Posterior cingulate gyrus (tissue), 11 donors: ENCODE measurements at places on chromosomes 11 and 22.

DNA sequence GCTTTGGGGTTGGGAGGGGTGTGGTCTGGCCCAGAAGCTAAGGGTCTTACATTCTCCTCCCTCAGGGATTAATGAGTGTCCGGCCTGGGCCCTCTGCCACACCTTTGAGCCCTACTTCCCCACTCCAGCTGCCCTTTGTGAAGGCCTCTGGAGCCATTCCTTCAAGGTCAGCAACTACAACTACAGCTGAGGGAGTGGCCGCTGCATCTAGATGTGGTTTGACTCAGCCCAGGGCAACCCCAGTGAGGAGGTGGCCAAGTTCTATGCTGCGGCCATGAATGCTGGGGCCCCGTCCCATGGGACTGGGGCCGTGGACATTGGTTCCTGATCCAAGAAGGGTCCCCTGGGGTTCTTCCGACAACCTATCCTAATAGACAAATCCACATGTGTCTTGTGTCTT is 14.3 kb upstream of the FOLR1 start:
- no peak for DNase-seq

GRCh38 chr11:113675565-113675964 is 30.5 kb downstream of the TMPRSS5 start:
- DNase-seq = no peak

DNA sequence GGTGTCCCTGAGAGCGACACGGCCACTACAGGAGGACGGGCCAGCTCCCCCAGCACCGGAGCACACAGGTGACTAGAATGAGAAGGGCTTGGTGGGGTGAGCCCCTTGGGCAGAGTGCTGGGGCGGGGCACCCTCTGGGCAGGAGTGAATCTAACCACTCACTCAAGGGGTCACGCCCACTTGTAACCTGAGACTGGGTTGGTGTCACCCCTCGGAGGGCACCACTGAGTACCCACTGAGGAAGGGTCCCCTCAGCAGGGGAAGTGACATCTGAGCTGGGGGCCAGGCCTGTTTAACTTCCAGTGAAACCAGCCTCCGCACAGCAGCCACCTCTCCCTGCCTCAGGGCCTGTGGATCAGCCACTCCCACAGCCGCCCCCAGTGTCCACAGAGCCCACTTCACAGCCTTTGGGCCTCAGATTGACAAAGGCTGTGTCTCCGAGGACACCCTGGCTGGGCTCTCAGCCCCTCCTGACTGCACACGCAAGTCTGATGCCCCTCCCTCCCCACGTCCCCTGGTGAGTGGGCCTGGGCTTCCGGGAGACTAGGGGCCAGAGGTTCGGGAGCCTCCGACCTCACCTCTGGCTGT is 5.6 kb downstream of the GATD1 start:
- DNase-seq = no peak

- DNase-seq = no peak
These were observed 100.1 kb downstream of the NAT10 start for GRCh38 chr11:34205326-34206035.

DNA sequence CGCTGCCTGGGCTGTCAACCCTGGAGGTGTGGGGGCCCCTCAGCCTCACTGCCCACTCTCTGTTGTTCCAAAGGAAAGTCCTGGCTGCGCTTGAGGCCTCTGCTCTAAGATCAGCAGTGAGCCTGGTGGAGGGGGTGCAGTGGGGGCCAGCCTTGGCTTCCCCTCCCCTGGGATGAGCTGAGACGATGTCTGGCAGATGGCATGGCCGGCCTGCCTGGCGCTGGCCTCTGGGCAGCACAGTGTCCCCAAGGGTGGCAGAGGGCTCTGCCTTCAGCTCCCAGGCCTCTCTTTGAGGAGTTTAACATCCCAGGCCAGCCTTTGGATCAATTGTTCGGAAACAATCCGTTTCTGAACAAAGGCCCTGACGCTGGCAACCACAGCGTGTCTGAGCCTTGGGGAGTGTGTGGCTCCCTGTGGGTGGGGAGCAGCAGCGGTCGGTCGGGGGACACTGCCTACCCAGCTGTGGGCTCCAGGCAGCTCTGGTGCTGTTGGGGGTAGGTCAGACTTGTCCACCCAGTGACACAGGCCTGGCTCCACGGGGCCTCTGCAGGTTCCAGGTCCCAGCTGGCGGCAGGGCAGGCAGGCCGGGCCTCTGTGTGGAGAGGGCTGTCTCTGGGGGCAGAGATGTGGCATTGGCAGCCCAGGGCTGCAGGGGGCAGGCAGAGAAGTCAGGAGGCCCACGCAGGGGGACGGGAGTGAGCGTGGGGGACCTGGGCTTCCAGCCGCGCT is 12.1 kb downstream of the TSPAN4 start:
- no peak for DNase-seq

- no peak for DNase-seq
These were observed 24.7 kb downstream of the EXT2 start for GRCh38 chr11:44120169-44120568.

- no peak for DNase-seq
These were observed 1.3 kb downstream of the SERPING1 start for GRCh38 chr11:57598831-57599155.

GRCh38 chr11:69689484-69690319 is 14.1 kb downstream of the FGF19 start:
- no peak for DNase-seq

- no peak for DNase-seq
These were observed 42.0 kb upstream of the TENM4 start for GRCh38 chr11:79482800-79483199.

- peak; percentile 59 for DNase-seq
These were observed 455.8 kb downstream of the MIAT start for GRCh38 chr22:27113211-27113635.

DNA sequence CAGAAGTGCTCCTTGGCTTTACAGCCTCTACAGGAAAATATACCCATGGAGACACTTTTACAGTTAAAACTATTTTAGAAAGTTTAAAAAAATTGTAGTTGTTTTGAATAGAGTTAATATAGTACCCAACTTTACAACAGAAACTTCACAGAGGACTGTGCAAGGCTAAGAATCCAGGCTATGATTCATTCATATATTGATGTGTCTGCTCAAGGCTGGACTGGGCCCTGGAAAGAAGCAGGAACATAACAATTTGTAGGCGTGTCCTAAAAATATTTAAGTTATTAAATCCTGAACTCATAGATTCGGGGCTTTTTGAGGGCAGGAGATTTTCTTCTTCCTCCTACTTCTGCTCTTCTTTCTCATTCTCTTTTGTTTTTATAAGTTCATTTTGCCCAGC is 291.5 kb upstream of the CCDC179 start:
- DNase-seq = no peak

DNA sequence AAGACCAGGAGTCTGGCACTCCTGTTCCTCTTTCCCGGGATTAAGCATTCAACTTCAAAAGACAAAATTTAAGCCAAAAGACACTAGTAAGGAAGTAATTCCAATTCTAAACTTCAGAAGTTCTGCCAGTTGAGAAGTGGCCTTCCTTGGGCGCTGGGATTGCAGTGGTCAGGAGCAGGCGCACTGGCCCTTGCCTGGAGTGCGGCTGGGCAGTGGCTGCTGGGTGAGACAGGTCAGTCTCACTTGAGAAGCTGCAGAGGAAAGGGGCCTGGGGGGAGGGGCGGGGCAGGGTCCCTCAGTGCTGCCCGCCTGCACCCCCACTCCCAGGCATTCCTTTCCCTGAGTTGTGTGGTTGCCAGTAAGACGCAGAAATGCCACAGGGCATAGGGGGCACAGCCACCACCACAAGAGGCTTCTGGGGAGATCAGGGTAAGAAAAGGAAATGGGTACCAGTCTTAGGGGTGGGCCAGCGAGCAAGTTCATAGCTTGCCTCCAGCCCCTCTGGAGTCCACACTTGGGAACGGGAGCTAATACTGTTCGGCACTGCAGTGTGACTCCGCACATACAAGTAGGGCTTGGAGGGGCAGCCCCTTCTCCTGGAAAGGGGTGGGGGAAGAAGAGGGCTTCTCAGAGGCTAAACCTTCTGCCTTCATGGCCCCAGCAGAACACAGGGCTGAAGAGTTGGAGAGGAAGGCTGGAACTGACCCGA is 5.5 kb downstream of the MRPL49 start:
- no peak for DNase-seq

GRCh38 chr11:64268893-64269539 is 15.4 kb downstream of the BAD start:
- no peak for DNase-seq

- no peak for DNase-seq
These were observed 60.0 kb downstream of the DKK3 start for GRCh38 chr11:11948242-11948947.

DNA sequence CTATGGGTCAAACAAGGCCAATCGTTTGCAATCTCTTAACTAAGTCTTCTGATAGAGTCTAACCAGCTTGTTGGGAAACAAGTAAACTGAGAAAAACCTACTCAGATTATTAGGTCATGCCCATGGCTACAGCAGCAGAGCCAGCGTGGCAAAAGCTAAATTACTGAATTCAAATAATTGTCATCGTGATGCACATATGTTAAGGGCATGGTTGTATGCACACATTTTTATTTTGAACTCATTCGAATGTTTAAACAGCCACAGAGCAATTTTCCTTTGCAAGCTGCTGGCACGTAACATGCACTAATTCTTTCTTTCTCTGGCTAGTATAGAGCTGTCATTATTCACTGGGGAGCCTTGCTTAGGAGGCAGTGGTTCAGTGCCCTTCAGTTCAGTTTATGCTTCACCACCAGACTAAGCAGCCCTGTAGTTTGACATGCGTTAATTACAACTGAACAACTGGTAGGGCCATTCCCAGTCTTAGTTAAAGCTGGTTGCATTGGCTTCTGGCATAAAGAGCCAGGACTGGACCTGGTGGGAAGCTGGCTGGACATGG is 396.4 kb downstream of the METTL15 start:
- DNase-seq = no peak

DNA sequence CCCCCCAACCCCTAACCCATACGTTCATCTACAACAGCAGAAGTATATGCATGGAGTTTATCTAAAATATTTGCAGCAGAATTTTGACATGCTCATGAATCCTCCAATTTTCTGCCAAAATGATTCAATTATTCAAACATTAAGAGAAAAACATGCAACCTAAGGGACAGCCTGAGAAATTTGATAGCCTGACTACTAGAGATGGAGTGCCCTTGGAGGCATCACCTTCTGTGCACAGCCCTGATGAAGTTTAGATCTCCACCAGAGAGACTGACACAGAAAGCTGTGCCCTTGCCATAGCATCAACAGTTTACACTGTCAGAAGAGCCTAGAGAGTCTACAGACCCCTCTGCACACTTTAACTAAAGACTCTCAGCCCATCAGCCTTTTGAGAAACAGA is 217.7 kb downstream of the LUZP2 start:
- no peak for DNase-seq
